Activated effector memory CD4-positive, alpha-beta T cell treated with Interleukin-2 at 50 U/mL for 16 hours (primary cell): ENCODE measurements at places on chromosomes 4 and X.

DNA sequence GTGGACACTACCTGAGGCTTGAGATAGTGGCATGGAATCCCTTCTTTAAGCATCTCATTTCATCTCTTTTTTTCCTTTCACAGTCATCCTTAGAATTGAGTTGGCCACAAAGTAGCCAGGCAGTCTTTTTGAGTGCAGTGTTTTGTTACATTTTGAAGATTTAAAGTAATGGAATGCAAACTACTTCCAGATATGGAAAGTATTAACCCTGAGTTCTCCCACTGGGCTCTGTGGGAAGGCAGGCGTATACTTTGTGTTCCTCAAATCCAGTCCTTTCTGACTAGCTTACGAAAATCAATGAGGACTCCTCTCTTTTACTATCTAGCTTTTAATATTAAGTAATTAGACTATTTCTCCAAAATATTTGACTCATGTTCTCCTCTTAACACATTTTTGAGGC lies 29.9 kb downstream of the PCDH10 start:
- DNase-seq = no peak

- DNase-seq = no peak
Measured at GRCh38 chr4:20283039-20283438, 31.3 kb downstream of the SLIT2 start.

DNA sequence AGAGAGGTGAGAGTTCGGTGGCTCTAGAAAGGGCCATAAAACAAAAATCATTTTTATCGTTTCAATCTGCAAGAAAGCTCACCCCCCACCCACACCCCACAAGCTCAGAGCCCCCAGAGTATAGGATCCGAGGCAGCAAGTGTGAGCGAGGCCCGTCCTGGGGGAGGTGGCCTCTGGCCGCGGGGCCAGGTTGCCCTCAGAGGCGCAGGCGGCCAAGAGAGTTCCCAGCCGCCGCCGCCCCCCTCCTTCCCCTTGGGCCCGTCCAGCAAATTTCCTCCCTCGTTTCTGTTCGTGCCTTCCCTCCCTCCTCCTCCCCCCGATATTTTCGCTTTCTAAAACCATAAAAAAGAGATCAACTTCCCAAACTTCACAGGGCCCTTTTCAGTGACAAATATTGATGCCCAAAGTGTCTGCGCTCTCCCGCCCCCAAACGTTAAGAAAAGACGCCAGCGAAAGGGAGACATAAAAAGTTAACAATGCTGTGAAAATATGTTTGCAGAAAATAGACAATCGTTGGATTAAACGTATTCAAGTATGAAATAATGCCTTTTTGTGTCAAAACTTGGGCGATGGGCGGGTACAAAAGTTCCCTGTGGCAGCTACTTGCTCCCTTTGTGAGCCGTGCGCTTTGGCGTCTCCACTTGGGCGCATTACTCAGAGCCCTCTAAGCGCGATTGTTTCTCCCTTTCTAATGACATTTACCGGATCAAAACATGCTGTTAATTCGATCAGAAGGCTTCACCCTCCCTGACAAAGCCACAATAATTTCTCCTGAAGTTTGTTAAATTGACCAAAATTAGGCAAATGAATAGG lies 1.1 kb upstream of the HELT start:
- DNase-seq = no peak

DNA sequence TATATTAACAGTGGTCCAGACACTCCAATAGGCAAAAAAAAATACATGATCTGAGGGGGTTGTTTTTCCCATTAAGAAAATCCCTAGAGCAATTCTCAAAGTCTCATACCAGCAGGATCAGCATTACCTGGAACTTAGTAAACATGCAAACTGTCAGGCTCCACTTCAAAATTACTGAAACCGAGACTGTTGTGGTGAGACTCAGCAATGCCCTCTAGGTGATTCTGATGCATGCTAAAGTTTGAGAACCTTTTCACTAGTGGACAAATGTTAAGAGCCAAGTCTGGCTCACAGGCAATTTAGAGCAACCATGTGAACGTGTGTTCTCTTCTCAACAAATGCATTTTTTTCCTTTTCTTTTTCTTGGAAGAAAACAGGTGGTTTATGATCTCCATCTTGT lies 30.2 kb downstream of the NEK1 start:
- DNase-seq = no peak

DNA sequence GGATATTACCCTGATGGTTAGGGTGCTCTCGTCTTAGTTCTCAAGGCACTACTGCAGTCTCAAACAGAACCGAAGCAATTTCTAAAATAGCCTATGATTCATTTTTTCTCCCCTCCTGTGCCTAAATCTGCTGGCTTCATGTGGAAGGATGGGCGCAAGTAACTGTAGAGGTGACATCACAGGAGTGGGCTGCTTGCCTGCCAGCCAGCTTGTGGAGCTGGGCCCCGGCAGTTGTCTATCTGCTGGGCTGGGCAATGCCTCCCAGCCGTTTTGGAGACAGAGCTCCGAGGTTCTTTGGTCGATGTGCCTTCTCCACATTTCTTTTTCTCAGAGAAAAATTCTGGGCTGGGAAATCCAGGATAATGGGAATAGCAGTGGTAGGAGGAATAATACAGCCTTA lies 34.3 kb upstream of the CITED1 start:
- no peak for DNase-seq
